ENCODE measurements at places on chromosomes 4 and X.
A peak's percentile ranks its signal among the peaks of the same experiment; 100 is the strongest.

GRCh38 chr4:8296491-8296890 is 26.9 kb downstream of the HTRA3 start:
- no peak for DNase-seq

- DNase-seq, result no peak
These were observed 61.3 kb upstream of the UNC5C start for GRCh38 chr4:95610061-95610569.

GRCh38 chrX:146881521-146881920 is 67.0 kb upstream of the CXorf51A start:
- no peak for DNase-seq

DNA sequence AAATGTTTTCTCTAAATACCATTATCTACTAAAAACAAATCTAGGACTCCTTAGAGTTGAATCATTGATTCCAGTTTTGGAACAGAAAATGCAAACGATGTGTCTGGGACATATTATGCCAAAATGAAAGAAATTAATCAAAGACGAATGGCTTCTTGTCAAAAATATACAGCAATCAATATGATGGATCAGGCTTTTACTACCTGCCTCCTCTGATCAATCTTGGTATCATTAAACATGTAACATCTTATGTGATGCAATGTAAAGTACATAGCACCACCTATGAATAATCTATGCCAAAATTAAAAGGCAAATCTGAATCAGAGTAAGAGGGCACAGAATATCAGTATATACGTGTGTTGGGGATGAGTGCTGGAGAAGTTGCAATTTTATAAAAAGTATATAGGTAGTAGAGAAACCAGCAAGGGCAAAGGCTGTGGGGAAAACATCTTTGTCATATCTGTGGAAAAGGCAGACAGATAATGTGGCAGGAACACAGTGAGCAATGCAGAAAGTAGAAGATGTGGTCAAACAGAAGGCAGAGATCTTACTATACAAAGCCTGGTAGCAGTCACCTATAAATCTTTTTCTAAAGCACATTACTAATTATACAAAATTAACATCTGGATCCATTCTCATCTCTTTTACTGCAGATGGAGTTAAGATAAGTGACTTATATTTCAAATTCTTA is 152.7 kb downstream of the ANTXR2 start:
- no peak for DNase-seq

DNA sequence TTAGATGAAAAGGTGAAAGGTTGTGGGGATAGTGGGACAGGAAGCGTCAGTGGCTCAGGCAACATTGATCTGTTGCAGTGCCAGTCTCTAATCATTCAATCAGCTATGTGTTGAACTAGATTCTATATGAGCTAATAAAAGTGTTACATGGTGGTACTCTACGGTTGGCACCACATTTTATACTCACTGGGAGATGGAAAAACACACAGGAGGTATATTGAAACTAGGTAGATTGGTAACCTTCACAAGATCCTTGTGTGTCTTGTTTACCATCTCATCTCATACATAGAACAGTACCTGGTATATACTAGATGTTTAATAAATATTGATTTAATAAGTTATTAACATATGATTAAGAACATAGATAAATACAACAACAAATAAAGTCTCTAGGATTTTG is 152.7 kb downstream of the NAA11 start:
- no peak for DNase-seq

DNA sequence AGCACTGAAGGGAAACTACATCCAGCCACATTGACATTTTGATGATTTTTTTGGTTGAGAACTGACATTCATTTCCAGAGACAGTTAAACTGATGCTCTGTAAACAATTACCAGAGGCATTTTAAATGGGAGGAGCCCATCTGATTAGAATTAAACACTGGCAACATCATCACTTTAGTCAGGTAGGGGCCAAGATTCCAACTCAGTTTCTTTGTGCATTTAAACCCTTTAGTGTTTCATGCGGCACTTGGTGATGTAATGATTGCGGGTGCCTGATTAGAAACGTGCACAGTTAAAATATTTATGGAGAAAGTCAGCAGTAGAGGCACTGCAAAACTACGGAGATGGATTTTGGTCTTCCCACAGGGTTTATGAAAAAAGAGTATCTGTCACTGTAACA is 16.1 kb downstream of the TNIP3 start:
- no peak for DNase-seq

GRCh38 chr4:177855507-177856197 is 413.4 kb upstream of the AGA start:
- no peak for DNase-seq

DNA sequence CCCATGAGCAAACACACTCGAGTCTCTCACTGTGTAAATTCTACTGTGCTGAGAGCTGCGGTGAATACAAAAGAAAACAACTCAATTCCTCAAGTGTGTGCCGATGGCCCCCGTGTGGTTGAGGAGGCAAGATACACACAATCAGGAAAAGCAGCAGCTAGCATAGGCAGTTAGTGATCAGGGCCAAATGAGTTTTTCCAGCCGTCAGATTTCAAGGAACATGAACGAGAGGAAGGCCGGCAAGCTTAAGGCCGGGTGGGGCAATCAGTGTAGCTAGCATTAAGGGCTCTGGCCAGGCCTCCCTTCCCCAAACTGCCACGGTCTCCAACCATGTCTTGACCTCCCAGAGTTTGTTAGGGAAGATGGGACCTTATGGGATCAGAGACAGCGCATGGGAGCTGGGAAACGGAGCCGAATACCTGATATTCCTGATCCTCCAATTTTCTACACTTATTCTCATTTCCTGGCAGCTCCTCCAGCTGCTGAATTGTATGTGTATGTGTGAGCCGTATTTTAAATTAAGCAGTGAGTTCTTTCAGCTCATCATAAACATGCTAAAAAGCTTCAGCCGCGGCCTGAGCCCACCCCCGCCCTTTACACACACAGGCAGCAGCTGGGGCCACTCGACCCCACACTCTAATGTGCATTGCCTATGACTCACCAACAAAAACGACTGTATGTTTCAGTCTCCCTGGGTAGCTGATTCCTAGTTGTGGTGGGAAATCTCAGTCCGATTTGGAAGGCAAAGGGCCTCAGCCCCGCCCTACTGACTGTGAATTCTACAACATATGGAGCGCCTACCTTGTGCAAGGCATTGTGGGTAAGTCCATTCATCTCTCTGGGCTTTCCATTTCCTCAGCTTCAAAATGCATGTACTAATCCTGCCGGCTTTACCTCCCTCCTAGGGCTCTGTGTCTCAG is 59.9 kb downstream of the RTL9 start:
- DNase-seq, result no peak

DNA sequence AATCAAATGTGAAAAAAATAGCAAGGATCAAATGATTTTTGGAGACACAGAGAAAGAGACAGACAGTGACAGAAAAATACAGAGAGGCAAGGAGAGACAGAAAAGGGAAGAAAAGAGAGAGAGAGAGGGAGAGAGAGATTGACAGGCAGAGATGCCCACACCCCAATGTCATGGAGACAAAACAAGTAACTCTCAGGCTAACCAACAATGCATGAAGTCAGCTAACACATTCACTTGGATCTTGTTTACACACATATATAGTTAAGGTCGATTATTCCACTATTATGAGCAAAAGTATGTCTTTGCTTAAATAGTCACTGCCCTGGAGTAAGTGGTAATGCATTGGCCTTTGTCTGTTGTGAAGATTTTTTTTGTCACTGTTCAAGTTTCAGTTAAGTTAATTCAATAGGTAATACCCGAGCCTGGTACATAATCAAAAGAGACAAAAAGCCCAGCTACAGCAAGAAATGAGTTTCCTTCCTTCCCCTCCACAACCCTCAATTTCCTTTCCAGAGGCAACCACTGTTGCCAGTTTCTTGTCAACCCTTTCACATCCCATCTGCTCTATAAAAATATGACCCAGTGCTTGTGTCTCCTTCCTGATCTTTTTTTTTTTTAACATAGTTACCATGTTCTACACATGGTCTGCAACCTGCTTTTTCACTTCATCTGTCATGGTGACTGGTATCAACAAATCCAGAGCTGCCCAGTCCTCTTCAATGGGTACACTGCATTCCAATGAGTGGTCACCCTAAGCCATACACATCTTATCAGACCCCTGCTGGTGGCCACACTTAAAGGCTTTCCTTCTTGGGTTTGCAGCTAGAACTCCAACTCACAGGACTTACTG is 52.1 kb downstream of the PROM1 start:
- DNase-seq, result no peak

DNA sequence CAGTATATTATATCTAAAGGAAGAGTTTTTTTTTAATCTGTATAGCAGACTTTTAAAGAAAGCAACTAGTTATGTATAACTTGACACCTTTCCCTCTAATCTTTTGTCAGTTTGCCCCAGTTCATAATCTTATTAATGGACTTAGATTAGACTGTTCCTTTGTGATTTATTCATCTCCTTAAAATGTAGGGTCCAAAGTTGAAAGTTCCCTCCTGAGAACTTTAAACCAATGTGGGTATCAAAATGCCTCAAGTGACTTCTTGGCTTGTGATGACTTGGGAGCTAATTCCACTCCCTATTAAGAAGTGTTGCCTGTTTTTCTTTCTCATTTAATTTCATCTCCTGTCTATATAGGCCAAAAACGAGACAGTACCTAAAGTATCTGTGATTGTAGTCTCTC is 6.3 kb upstream of the SDAD1 start:
- DNase-seq, result no peak

GRCh38 chr4:99822734-99823133 is 6.1 kb downstream of the DAPP1 start:
- DNase-seq, result no peak

DNA sequence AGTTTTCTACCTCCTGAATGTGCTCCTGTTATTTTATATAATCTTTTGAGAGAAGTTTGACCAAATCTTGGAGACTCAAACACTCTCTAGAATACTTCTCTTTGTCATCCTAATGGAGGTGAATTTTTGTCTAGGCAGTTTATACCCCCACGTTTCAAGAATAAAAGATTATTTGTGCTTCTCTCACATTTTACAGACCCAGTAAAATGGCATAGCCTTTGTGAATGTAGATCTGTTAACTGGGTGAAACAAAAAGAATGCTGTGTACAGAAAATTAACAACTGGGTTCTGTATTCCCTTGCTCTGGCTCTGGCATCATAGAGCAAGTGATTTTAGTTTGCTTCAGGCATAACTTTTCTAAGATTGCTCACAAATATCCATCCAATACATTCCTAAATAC is 26.1 kb downstream of the GASK1B start:
- DNase-seq, result no peak

- no peak for DNase-seq
These were observed 17.7 kb downstream of the SLC10A6 start for GRCh38 chr4:86831262-86832130.

DNA sequence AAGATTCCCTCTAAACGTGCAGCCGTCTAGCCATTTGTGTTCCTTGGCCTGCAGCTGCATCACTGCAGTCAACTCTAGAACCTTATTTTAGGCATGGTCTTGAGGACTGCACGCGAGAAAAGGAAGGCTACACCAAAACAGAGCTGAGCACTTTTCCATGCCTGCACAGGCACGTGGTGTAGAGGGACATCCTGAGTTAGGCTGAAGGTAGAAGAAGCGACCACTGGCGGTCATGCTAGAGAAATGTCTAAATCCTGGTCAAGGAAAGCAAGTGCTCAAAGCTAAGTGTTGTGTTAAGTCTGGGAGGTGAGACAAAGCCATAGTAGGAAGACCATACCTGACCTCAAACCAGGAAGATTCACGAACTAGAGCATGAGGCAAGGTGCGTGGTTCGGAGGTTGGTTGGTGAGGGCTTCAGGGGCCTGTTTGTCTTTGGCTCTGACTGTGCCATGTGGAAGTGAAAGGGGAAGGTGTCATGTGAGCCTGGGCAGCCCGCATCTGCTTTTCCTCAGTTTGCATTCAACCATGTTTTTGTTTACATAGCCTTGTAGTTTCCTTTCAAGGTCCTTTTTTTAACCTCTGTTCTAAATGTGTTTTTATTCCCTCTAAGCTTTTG is 203.8 kb downstream of the AASDH start:
- peak; percentile 58 for DNase-seq

GRCh38 chrX:2708592-2709188 is 17.6 kb downstream of the CD99 start:
- no peak for DNase-seq

DNA sequence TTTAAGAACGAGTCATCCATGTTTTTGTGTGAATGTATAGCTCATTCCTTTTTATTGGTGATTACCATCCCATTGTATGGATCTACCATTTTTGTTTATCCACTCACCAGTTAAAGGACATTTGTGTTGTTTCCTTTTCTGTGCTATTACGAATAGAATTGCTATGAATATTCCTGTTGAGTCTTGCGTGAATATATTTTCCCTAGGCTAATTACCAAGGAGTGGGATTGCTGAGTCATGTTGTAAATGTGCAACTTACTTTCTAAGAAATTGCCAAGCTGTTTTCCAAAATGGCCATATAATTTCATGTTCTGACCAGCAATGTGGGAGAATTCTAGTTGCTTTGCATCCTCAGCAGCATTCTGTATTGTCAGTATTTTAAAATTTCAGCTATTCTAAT is 51.3 kb downstream of the YIPF6 start:
- no peak for DNase-seq

DNA sequence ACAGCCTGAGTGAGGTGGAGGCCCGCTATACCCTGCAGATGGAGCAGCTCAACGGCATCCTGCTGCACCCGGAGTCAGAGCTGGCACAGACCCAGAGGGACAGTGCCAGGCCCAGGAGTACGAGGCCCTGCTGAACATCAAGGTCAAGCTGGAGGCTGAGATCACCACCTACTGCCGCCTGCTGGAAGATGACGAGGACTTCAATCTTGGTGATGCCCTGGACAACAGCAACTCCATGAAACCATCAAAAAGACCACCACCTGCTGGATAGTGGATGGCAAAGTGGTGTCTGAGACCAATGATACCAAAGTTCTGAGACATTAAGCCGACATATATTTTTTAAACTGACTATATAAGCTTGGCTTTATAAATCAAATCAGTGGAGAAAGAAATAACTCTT is 73.3 kb upstream of the HHIP start:
- peak; percentile 17 for DNase-seq

GRCh38 chr4:37767546-37767945 is 58.9 kb upstream of the PGM2 start:
- no peak for DNase-seq

DNA sequence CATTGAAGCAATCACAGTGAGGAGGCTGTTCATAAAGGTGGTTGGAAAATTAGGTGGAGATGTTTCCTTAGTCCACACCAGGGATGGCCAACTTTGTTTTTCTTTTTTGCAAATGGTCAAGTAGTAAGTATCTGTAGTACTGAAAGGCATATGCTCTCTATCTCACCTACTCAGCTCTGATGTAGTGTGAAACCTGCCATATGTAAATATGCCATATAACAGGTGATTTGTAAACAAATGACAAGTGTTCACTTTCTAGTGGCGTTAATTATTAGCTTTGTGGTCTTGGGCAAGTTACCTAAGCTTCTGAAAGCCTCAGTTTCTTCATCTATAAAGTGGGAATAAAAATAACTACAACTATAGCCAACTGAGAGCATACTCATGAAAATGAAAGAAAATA is 421.4 kb upstream of the LCORL start:
- no peak for DNase-seq
